ENCODE measurements at places on chromosomes 2 and 18.

- no peak for DNase-seq
These were observed 34.4 kb downstream of the VRK2 start for GRCh38 chr2:58081000-58081399.

- peak; percentile 51 for DNase-seq
These were observed 182.1 kb upstream of the ZEB2 start for GRCh38 chr2:144702051-144702450.

GRCh38 chr2:15348045-15348444, 213.1 kb downstream of the NBAS start:
- DNase-seq: no peak

DNA sequence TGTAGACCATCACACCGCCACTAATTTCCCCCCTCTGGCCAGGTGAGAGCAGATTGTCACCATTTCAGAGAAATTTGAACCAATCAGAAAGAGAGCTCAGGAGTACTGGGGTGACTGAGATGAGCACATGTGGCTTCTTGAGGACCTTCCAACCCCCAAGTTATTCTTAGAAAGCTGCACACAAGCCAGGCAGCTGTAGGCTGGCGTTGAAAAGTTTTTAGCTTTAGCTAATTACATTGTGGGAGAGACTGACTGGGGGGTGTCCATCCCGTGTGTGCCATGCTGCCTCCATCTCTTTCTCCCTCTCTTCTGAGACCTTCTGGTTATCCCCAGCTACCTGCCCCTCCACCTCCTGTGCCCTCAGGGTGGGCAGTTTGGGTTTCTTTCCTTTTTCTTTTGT, 154.0 kb downstream of the AGAP1 start:
- DNase-seq: no peak

- DNase-seq: no peak
These were observed 174.9 kb downstream of the EPHA4 start for GRCh38 chr2:221397187-221397586.

- DNase-seq: no peak
These were observed 15.4 kb upstream of the GLI2 start for GRCh38 chr2:120720231-120720630.

- DNase-seq: no peak
These were observed 141.8 kb downstream of the SMAD2 start for GRCh38 chr18:47788621-47789020.

DNA sequence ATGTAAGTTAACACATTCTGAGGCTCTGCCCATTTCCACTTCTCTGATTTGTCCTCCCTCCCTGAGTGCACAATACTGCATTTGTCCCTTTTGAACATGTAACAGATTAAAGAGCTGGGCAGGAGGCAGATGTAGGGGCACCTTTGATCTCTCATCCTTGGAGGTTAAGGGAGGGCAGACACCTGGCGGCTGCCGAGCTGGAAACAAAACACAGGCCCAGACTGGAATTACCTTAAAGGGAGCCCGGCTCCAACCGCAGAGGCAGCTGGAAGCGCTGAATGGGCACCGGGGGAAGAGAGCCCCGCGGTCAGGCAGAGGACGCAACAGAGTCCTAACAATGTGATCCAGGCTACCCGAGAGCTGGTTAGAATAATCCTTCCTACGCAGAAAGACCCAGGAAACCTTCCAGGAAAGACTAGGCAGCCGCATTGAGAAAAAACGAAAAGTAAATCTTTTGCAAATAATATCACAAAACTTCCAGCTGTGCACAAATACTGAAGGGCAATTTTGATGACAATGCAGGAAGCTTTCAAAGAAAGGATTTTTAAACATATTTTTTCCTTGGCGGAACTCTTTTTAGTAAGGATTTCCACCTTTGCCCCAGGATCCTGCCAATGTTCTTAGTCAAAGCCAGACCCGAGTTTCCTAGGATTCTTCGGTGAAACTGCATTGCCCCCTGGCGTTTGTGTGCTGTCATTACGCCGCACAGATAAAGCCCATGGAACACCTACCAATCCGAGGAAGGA, 216.0 kb downstream of the TGIF1 start:
- peak; percentile 73 for DNase-seq

DNA sequence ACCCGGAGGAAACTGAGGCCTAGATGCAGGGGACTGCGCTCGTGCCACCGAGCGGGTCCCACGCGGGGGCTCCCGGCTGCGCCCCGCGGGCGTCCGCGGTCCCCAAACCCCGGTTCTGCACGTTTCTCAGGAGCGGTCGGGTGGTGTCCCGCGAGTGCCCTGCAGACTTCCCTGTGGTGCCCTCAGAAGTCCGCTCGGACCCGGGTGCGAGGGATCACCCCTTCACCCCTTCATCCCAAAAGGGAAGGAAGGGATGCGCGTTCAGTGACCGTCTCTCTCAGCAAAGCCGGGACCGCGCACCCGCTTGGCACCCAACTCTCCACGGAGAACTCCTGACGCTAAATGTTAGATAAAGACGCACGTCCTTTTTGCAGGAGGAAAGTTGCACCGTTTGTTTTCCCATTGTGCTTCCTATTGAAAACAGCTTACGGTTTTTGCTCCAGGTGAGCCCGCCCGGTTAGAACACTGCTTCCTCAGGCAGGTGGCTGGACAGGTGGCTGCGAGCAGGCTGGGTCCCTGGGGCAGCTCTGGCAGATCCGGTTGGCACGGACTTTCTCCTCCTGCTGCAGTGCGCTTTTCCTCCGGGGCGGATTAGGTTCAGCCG, 779 bp downstream of the DGKD start:
- no peak for DNase-seq

GRCh38 chr2:18749912-18750526, 160.7 kb upstream of the NT5C1B start:
- peak; percentile 10 for DNase-seq

- no peak for DNase-seq
These were observed 8.3 kb upstream of the TMEM178A start for GRCh38 chr2:39657287-39657937.

GRCh38 chr2:85551698-85552678, 9.3 kb downstream of the GGCX start:
- DNase-seq: peak; percentile 86

DNA sequence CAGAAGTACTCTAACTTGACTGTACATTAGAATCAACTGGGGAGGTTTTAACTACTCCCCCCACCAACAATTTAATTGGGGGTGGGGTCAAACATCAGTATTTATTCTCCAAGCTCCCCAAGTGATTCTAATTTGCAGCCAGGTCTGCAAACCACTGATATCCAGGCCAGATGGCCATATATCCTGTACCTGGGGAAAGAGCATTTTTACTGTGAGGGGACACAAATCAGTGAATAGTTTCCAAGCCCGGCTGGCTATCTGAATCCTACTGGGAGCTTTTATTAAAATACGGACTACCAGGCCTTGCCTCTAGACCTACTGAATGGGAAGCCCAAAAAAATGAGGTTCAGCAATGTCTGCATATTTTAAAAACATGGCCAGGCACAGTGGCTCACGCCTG, 88.5 kb downstream of the TCF4 start:
- DNase-seq: no peak

- no peak for DNase-seq
These were observed 13.0 kb downstream of the SH3BP4 start for GRCh38 chr2:234964631-234965461.

DNA sequence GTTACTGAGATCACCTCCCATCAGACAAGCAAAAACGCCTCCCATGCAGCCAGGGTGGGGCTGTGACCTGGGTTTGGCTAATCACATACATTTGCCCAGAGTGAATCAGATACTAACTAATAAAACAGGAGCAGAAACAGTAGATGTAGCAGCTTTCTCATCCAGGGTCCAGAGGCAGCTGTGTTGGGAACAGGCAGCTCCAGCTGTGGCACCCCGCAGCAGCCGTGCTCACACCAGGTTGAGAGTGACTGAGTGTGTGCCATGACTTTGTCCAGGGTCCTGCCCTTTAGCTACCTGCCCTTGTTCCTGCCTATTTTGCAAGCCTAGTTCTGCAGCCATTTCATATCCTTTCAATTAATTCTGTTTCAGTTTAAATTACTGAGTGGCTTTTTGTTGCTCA, 20.5 kb downstream of the DDX18 start:
- no peak for DNase-seq

GRCh38 chr2:54419855-54420523, 36.1 kb upstream of the SPTBN1 start:
- no peak for DNase-seq

DNA sequence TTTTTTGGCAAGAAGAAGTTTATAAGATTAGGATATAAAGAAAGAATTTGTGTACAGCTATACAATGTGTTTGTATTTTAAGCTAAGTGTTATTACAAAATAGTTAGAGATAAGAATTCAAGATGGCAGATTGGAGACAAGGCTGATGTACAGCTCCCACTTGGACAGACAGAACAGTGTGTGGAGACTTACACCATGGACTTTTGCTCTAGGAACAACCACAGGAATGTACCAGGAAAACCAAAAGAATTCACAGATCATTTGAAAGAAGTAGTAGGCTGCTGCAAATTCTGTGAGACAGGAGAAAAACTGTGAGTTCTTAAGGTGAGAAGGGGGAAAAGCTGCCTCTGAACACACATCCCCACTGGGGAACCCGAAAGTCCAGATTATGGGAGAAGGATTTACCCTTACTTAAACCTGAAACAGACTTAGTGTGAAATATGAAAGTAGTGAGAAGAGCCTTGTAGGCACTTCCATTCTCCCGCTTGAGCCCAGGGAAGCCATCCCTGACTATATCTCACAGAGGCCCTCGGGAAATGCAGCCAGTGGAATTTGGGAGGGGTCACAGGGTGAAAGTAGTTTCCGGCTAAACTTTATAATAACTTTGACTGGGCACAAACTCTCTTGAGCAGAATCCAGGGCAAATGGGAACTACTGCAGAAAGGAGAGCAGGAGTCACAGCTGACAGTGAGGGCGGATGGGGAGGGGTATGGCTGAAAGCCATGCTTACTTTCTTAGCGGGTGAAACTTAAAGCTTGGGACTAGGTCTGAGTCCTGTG, 11.6 kb upstream of the RPRD1A start:
- no peak for DNase-seq

GRCh38 chr2:177282787-177283572, 18.5 kb upstream of the NFE2L2 start:
- no peak for DNase-seq

DNA sequence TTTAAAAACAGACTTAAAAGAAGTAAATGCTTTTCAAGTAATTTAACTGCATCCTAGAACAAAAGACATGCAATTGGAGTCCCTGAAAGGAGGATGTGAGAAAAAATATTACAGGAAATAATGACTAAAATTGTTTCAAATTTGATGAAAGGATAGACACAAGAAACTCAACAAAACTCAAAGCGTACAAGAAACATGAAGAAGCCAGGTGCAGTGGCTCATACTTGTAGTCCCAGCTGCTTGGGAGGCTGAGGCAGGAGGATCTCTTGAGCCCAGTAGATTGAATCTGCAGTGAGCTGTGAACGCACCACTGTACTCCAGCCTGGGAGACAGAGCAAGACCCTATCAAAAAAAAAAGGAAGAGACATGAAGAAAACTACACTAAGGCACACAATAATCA, 118.1 kb upstream of the SLC39A10 start:
- no peak for DNase-seq

- DNase-seq: no peak
These were observed 22.7 kb downstream of the BCL11A start for GRCh38 chr2:60530660-60531281.

DNA sequence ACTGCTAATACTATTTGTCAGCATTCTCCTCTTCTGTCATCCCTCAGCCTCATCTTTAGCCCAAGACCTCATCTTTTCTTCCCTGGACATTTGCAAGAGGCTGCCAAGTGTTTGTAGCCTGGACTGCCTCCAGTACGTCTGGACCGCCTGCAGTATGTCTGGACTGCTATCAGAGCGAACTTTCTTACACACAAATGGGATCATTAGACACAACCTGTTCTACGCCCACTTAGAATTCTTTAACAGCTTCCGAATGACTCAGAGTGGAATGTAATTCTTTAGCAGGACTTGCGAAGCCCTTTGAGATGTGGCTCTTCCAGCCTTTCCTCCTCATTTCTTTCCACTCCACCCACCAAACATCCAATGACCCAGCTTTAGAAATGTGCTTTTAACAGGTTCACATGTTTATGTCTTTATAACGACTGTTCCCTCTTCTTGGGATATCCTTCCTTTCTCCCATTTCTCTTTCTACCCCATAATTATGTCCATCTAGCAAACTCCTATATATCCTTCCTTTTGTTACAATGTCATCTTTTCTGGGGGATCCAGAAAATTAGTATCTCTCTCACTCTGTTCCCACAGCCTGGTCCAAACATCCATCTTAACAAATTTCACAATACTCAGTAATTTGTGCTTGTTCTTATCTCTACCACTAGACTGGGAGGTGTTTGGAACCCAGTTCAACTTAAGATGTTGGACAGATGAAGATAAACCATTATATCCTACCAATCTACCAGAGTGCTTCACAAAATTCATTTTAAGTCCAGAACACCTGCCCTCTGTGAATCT, 171.3 kb upstream of the PGAP1 start:
- no peak for DNase-seq

GRCh38 chr2:12269041-12269972, 447.4 kb upstream of the TRIB2 start:
- DNase-seq: no peak

DNA sequence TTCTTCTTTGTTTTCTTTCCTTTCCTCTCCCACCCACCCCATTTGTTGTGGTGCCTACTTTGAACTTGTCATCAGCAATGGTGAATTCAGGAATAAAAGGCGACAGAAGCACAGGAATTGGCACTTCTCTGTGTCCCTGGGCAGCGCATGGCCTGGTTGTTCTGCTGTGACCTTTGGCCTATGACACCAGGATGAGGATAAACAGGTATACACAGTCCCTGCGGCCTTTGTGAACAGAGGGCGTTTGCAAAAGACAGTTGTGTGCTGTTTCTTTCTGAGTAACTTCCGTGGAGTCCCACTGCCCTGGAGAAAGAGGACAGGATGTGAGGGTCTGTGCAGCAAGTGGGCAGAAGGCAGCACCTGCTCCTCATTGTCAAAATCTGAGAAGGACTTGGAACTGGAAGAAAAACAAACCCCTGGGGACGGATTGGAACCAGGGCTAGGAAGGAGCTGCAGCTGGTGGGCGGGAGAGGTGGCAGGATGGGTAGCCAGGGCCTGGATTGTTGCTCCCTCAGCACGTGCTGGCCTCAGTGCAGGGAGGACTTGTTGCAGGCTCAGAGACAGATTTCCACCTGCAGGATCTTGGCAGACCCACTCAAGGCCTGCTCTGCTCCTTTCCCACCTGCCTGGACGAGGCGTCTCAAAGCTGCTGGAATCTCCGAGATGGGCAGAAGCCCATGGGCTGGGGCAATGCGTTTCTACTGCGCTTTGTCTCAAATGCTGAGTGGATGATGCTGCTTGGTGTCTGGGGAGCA, 159.5 kb downstream of the ACKR3 start:
- DNase-seq: no peak

GRCh38 chr2:191747170-191747530, 69.2 kb downstream of the NABP1 start:
- no peak for DNase-seq

- DNase-seq: no peak
These were observed 13.6 kb downstream of the ASAP2 start for GRCh38 chr2:9220201-9220600.

GRCh38 chr2:211302676-211303075, 746.3 kb downstream of the CPS1 start:
- DNase-seq: no peak
